ENCODE measurements at places on chromosomes 4 and X.

- no peak for DNase-seq
Measured at GRCh38 chr4:75087865-75088264, 154.9 kb downstream of the PARM1 start.

DNA sequence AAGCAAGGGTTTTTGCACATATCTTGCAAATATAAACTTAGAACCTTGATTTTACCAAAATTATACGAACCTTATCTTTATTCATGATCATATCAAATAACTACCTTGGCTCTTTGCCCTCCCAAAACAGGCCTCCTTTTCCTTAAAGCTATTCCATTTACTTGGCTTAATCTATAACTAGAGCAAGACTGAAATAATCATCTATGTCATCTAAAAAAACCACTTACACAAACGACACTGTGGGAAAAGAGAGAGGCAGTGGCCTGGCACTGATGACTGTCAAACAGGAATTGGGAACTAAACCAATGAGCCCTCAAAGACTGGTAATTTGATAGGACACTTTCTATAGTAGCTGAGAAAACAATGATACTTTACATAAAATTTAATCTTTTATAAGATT lies 11.7 kb upstream of the PTPN13 start:
- DNase-seq: no peak

- DNase-seq: no peak
Measured at GRCh38 chrX:42109428-42109827, 186.1 kb upstream of the CASK start.

DNA sequence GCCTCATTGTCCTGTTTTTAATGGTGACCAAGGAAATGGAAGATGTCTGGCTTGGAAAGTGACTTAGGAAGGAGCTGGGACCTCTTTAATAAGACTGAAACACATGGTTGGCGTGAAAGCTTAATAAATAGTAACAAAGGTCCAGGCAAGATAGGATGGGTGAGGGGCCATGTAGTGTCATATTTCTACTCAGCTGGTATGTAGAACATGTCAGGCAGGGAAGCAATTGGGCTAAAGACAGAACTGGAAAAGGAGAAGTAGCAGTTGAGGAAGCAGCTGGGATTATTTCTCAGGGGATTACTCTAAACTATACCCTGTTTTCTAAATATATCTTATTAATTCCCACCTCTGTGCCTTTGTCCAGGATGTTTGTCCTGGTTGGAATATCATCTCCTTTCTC lies 18.6 kb downstream of the ITGB1BP2 start:
- no peak for DNase-seq

DNA sequence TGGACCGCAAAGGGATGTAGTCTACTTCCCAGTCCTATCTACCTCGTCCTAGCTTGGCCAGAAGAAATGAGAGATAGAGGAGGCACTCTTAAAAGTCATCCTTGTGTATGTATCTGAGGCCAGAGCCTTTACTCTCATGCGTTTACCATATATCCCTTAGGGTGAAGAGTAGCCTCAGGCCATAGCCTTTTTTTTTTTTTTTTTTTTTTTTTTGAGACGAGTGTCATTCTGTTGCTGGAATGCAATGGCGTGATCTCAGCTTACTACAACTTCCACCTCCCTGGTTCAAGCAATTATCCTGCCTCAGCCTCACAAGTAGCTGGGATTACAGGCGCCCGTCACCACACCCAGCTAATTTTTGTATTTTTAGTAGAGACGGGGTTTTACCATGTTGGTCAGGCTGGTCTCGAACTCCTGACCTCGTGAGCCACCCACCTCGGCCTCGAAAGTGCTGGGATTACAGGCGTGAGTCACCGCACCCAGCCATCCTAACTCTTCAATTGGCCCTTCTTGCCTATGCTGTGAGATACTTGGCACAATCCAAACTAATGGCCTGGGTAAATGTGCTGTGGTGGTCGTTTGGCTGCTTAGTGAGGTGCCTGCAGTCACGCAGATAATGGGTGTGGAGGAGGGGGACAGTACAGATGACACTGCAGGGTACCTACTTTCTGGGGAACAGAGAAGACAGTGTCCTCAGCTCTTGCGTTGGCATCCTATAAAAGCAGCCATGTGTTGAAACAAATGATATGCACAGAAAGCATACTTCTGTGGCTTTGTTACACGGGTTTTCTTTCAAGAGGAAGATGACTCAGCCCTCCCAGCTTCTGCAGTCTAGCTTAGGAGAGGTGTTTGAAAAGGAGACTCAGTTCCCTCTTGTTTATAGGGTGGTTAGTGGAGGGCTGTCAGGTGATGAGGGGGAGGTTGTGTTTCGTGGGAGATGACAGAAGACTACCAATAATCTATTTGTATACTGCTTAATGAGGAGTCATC lies 10.4 kb upstream of the DGAT2L6 start:
- DNase-seq: peak; percentile 55

Measured in RWPE1 (cell line).